ENCODE measurements at places on chromosomes 12 and 14.

DNA sequence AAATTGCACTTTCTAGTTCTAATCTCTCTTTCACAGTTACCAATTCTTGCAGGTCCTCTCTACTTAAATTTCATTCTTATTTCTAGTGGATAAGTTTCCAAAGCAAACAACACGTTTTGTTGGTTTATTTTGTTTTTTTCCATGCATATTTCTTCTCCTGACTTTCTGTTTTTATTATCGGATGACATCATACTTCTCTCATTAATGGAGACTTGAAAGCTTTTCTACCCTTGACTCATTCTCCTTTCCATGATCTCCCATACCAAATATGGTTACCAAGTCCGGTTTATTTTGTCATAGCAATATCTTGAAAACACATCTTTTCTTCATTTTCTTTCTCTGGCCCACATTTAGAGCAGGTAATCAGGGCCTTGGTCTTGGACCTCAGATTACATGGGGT is 796.5 kb downstream of the GALC start:
- no peak for DNase-seq

DNA sequence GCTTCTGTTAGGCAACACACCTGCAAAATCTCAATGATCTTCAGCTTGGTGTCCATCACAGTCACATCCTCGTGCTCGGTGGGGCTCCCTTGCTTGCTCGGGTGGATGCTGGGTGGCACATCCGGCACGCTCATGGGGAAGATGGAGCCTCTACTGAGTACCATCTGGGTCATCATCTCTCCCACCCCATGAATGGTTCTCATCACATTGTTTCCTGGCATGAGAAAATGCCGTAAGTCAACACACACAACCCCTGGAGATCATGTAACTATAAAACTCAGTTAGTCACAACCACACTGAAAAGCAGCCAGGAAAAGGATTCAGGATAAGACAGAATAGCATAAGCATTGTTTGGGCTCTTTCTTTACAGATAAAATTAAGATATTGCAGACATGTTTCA is 201.1 kb downstream of the ITPR2 start:
- no peak for DNase-seq

DNA sequence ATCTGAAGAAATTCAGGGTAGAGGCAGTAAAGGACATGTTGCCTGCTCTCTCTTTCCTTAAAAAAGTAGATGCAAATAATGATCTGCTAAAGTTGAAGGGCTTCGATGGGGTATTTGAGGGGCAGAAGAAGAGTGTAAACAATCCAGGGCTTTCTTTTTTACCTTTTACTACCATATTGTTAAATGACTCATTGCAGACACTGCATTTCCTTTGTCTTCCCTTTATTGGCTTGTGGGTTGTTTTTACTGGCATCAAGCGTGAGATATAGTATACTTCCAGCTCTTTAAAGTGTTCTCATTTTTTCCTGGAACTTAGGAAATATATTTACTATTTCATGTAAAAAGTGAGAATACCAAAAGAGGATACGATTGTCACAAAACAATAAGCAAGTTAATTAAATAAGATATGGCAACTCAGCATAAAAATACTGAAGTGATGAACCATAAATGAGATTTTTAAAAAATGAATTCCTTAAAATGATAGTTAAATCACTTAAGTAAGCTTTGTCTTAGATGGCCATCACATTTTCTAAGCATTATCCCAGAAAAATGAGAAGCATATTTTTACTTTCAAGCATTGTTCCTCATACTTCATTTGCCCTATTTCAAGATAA is 72.3 kb upstream of the KRAS start:
- no peak for DNase-seq

GRCh38 chr12:111841236-111841749 is 735 bp upstream of the MAPKAPK5 start:
- no peak for DNase-seq

DNA sequence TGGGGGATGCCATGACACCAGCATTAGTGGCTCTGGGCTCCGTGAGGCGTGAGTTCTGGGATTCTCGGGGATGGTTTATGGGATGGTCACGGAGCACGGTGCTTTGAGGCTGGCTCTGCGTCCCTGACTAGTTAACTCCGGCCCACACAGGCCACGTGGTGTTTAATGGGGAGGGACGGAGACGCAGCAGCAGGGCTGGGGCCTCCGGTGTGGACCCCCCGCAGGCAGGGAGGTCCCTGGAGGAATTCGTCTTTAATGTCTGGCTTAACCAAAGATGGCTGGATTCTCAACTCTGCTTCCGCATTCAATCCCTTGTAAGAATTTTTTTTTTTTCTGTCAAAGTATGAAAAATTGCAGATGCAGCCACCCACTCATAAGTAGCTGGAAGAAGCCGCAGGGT is 86.4 kb upstream of the RFLNA start:
- DNase-seq = no peak

DNA sequence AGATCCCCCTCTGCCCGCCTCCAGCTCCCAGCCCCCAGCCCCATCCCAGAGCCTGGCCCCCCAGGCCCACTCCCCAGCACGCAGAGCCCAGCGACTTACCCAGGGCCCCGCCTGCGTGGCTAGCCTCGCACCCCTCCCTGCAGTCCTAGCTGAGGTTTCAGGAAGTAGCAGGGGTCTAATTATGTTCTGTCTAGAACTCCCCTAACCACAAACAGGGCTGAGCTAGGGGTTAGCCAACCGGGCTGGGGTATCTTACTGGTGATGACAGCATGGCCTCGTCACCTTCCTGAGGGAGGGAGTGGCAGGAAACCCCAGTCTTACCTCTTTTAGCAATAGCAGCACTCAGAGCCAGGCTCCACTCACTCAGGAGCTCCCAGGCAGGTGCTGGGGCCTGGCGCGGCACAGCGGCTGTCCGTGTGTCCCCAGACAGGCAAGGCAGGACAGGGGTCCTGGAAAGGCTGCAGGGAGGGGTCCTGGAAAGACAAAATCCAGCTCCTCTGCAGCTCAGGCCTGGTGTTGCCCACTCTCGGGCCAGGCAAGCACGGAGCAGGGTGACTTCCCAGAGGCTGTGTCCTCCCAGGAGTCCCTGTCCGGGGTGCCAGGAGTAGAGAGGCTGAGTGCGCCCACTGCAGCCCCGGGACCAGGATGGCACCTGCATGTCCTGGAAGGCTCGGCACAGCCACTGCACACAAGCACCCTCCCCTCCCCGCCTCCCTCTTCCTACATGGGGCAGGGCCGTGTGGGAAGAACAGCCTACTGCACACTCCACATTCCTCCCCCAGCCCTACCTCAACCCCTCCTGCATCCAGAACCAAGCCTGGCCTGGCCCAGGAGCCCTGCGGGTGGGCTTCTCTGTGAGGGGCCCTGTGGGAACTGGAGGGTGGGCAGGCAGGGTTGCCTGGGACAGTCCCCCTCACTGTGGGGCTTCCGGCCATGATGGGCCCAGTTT is at the start of gene GPR132:
Gene GPR132 (minus strand): TSS at position 151 of the 949 bp plus-strand sequence. CDS start 10,010 bp downstream, outside the sequence.
- DNase-seq = peak; percentile 66

DNA sequence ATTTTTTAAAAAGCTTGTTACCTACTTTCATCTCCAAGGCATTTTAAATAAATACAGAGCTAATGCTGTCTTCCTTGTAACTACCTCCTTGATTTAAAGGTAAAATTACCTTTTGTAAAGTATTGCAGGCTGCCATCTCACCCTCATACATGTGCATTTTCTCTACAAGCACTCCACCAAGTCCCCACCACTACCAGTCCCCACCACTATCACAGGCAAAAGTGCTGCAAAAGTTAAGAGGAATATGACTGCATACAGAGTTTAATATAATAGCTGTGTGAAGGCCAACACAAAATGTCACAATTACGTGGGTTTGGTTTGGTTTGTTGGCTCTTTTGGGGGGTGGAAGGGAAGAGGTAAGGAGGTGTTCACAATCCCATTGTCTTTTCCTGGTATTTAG is 9.6 kb downstream of the SIX1 start:
- DNase-seq = no peak

GRCh38 chr12:51181558-51181957 is 8.6 kb upstream of the TFCP2 start:
- no peak for DNase-seq

DNA sequence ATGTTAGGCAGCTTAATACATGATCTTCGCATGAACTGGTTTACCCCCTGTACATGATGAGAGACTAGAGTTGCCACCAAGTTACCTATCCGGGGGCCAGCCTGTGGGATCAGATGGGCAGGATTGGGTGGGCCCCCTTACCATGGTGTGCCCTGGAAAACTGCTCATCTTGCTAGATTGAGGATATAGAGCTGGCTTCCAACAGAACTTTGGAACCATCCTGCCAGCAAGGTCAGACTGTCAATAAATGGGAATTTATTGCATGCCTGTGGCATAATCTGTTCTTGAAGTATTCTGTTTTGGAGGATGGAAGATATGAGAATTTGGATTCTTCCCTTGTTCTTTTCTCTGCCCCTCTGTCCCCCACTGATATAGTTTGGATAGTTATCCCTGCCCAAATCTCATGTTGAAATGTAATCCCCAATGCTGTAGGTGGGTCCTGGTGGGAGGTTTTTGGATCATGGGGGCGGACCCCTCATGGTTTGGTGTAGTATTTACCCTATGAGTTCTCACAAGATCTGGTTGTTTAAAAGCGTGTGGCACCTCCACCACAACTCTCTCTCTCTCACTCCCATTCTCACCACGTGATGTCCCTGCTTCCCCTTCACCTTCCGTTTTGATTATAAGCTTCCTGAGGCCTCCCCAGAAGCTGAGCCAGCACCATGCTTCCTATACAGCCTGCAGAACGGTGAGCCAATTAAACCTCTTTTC is 3.7 kb upstream of the TM9SF1 start:
- no peak for DNase-seq

DNA sequence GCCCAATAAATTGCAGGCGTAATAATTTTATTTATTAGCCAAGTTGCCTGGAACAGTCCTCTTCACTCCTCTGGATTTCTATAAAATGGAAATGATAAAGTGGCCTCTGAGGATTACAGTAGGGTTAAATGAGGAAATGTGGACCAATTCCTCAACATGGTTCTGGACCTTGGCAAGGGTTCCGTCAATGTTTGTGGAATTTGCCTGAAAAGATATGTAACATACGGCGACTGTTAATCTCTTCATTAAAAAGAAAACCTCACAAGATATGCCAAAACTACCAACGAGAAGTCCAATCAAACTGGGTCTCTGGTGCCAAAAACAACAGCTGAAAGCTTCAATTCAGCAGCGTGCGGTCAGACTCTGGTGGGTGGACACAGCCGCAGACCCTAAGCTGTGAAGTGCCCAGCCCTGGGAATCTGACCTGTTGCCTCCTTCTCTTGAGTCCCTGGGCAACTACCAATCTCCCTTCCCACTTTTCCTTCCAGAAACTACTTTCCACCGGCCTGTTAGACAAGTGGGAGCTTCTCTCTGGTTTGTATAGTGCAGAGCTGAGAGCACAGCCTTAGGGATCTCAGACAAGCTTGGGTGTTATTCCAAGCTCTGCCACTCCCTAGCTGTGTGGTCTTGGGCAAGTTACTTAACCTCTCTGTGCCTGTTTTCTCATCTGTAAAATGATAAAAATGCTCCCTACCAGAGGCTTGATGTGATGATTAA is 190.5 kb upstream of the GSC start:
- no peak for DNase-seq

- no peak for DNase-seq
These were observed 3.4 kb downstream of the GLIPR1L1 start for GRCh38 chr12:75337905-75338304.

DNA sequence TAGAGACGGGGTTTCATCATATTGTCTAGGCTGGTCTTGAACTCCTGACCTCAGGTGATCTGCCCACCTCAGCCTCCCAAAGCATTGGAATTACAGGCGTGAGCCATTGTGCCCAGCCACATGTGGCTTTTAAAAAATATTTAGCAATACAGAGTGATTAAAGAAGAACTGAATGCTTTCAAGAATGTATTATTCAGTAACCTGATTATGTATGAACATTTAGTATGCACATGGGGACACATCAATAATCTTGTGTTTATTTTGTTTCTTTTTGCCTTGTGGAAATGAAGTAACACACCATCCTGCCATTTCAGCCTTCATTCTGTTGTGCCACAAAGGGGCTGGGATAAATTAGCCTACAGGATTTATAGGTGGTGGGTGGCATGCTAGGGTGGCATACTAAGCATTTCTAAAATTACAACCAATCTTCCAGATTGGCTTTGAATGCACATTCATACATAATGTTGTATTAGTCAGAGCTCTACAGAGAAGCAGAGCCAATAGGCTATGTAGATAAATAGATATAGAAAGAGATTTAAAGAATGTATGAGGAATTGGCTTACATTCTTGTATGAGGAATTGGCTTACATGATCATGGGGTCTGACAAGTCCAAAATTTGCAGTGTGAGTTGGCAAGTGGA is 25.5 kb upstream of the TXNRD1 start:
- no peak for DNase-seq

GRCh38 chr12:67966560-67966959 is 22.7 kb upstream of the IFNG-AS1 start:
- no peak for DNase-seq

GRCh38 chr14:100546051-100546443 is 41.2 kb downstream of the BEGAIN start:
- peak; percentile 34 for DNase-seq

DNA sequence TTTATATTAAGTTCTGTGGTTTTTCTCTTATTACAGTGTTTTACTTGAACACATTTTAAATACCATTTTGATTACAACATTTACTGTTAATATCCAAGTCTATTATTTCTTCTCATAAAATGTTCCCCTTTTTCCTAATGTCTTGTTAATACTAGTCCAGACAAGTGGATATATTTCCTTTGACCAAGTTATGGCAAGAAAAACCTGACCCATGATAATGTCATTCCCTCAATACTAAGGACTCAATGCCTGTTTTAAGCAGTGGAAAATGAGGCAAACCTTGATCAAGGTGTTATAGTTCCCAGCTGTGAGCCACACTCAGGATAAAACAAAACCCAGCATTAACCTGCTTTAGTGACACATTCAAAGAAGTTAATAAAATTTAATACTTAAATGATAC is 12.2 kb downstream of the TRMT5 start:
- DNase-seq = no peak

DNA sequence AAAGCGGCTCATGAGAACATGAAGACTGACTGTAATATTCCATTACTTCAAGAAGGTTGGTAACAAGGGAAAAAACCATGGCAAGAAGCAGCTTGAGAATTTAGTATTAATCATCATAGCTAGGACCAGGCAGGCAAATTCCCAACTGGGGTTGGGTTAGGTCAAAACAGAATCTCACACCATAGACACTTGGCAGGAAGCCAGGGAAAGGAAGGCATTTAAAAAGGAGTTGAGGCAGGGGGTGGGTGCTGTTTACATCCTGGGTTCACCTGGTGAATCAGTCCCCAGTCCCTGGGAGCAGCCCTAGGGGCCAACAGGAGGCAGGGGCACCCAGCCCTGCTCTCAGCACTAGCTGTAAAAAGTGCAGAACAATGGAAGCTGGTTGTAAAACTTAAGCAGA is 108.6 kb downstream of the EGLN3 start:
- DNase-seq = no peak

GRCh38 chr12:132322206-132323132 is 6.9 kb downstream of the GALNT9 start:
- DNase-seq = no peak

- no peak for DNase-seq
These were observed 14.7 kb downstream of the ISCA2 start for GRCh38 chr14:74508292-74508731.

- no peak for DNase-seq
These were observed 11.7 kb downstream of the TNFRSF1A start for GRCh38 chr12:6330192-6330591.

GRCh38 chr12:77366616-77367015 is 301.2 kb upstream of the E2F7 start:
- no peak for DNase-seq
